ENCODE measurements at places on chromosomes 11 and 22. TPM values are rescaled to one million over a fixed set of nuclear protein-coding genes. Genes with fewer than 3 reads are reported as not detected.

DNA sequence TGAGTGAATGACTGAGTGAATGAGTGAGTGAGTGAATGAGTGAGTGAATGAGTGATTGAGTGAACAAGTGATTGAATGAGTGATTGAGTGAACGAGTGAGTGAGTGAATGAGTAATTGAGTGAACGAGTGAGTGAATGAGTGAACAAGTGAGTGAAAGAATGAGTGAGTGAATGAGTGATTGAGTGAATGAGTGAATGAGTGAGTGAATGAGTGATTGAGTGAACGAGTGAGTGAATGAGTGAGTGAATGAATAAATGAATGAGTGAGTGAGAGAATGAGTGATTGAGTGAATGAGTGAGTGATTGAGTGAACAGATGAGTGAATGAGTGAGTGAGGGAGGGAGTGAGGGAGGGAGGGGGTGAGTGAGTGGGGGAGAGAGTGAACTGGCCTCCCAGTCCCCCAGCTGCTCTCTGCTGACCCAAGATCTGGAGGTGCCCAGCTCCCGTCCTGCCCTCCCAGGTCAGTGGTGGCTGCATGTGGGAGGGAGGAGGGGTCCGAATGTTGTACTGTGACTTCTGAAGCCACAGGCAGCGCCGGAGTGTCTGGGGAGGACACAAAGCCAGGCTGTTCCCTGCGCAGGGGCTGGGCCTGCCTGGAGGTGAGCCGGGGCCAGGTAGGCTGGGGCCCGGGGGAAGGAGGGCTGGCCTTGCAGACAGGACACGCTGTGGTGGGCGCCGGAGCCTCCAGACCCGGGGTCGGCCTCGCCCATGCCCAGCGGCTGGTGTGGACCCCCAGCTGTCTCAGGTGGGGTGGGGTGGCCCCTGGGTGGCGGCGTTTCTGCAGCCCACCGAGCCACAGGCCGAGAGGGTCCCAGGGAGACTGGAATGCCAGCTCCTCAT lies 17.8 kb upstream of the PIM3 start:
- DNase-seq: no peak

DDI1 gene
- total RNA-seq: not detected

DNA sequence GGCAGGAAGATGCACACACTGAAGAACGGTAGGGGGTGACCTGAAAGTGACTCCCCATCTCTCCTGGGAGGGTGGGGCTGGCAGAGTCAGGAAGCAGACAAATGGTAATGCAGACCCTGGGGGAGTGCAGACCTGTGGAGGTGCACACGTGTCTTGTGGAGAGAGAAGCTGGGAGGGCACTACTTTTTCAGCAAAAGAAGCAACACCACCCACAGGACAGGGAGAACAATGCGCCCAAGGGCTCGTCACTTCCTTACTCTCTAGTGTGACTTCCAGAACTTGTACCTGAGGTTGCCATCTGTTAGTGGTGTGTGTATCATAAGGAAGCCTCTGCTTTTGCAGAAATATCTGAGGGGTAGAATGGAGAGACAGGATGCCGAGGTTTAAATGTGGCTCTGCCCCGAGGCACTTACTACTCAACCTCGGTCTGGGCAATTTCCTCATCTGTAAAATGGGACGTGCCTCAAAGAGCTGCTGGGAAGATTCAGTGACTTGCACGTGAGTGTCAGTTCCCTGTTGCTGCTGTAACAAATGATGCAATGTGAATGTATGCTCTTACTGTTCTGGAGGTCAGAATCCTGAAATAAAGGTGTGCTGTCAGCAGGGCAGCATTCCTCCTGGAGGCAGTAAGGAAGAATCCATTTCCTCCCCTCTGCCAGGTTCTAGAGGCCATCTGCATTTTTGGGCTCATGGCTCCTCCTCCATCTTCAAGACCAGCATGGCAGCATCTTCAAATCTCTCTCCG lies 323.4 kb downstream of the SHANK2 start:
- DNase-seq: no peak

MS4A14 gene
- total RNA-seq: not detected

PCF11 gene
- 31.0 TPM for total RNA-seq

Data from kidney epithelial cell (primary cell).